ENCODE measurements at places on chromosomes 16 and 17.

- DNase-seq, result no peak
Observed at GRCh38 chr17:50769884-50770283, 2.6 kb upstream of the ANKRD40CL start.

DNA sequence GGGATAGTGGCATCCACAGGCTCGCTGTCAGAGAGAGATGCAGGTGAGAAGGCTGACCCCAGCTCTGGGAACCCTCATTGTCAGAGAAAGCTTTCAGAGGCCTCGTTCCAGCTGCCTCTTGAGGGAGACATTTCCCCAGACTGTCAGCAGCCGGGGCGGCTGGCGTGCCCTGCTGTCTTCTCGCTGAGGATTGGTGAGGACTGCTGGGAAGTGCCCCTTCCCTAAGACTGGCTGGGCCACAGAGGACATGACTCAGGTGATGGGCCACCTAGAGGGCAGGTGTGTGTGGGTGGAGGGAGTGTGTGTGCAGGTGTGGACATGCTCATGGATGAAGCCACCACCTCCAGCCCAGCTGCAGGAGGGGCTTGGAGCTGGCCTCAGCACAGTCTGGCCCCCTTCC is 25.3 kb downstream of the SPACA3 start:
- DNase-seq, result no peak

DNA sequence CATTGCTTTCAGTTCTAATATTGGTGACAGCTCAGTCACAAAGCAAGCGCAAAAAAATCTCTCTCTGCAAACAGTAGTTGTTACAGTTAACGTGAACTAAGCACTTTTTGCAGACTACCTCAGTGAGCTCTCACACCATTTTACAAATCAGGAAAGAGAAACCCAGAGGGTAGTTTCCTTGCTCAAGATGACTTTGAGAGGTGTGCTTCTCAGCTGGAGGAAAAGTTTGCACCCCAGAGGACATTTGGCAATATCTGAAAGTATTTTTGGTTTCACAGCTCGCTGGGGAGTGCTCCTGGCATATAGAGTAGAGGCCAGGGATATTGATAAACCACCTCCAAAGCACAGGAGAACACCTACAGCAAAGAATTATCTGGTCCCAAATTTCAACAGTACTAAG is 741.1 kb upstream of the EEF2KMT start:
- DNase-seq, result no peak

DNA sequence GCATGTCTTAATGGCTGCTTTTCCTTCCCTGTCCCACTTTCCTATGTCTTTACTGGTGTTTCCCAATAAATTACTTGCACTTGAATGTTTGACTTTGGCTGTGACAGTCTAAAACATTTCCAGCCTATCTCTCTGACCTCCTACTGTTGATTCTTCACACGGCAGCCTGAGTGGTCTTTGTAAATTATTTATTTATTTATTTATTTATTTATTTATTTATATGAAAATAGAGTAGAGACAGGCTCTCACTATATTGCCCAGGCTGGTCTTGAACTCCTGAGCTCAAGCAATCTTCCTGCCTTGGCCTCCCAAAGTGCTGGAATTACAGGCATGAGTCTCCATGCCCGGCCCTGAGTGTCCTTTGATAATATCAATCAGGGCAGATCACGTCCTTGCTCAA is 28.4 kb upstream of the LYRM9 start:
- DNase-seq, result no peak

- DNase-seq, result no peak
Observed at GRCh38 chr16:15741207-15741871, 91.3 kb downstream of the NDE1 start.
